Activated CD4-positive, CD25-positive, alpha-beta regulatory T cell treated with anti-CD3 and anti-CD28 coated beads, Interleukin-2, amount 50 U/mL, for 72 hours (primary cell): ENCODE measurements at places on chromosomes 1 and 21.
A peak's percentile ranks its signal among the peaks of the same experiment; 100 is the strongest.

GRCh38 chr1:155990005-155990739 is 11.8 kb upstream of the ARHGEF2 start:
- no peak for DNase-seq

DNA sequence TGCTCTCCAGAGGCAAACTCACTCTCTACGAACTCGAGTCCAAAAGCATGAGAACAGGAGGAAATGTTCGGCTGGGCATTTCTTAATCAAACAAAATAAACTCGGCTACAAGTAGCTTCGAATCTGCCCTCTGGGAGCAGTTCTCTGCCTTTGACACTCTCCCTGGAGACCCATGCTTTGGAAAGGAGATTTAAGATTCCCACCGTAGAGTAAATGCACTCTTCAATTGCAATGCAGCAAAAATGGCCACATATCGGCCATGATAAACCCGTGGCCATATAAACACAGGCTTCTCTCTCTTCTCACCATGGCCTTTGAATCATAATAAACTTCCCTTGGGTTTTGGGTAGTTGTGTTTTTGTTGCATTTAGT is 215.4 kb downstream of the TOMM20 start:
- no peak for DNase-seq

GRCh38 chr21:20642681-20643080 is 355.5 kb upstream of the NCAM2 start:
- no peak for DNase-seq

DNA sequence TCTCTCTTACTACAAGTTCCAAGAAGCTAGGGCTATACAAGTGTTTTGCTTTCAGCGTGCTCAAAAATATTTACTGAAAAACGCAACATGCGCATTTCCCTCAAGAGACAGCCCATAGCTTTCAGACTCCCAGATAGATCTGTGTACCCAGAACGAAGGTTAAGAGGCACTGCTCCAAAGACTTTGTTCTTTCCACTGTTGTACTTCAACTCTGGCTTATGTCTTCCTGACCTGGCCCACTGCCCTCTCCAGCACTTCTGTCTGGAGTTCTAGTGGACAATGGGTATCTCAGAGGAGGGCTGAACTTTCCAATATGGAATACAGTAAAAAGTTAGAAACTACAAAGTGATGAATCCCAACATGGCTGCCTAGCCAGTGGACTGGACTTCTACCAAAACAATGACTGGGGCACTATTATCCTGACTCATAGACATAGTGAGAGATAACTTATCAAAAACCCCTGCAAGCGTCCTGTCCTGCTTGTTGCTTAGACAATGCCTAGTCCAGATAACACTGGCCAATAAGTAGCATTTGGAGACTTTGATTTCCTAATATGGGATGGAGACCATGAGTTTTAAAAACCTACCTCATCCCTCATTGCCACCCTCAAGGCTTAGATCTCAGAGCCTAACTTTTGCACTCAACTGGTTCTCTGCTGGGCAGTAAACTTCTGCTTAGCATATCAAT is 8.8 kb upstream of the ADAR start:
- no peak for DNase-seq

GRCh38 chr1:198932351-198932991 is 293.6 kb downstream of the PTPRC start:
- no peak for DNase-seq

GRCh38 chr21:32818411-32818810 is 46.9 kb upstream of the PAXBP1 start:
- no peak for DNase-seq

- DNase-seq, result no peak
These were observed 10.4 kb upstream of the GJA8 start for GRCh38 chr1:147892216-147892615.

GRCh38 chr1:245062741-245063305 is 92.0 kb upstream of the KIF26B start:
- DNase-seq, result no peak

DNA sequence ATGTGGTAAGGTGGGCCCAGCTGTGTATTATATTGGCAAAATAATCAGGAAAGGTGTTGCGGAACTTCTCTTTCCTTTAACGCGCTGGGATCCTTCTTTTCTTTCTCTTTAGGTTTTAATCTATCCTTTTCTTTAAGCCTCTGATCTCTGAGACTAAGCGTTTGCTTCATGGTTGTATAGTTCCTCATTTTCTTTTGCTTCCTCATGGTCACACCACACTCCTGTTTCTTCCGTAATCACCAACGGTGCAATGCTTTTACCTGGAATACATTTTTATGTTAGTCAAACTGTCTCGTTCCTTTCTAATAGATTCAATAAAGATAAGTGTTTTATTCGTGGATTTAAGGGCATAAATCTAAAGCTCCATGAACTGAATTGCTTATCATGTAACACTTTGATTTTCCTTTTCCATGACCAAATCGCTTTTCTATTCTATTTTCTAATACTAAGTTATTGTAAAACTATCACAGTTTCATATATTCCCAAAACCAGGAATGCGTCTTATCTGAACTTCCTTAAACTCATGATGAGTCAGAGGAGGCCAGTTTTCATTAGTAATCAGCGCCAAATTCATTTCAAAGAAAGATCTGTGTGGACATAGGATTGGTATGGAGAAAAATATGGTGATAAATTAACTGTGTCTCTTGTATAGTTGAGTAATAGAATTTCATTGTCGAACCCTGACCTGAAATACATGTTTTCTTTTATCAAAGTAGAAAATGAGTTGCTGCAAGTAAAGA is 12.2 kb downstream of the SDCCAG8 start:
- DNase-seq, result no peak

DNA sequence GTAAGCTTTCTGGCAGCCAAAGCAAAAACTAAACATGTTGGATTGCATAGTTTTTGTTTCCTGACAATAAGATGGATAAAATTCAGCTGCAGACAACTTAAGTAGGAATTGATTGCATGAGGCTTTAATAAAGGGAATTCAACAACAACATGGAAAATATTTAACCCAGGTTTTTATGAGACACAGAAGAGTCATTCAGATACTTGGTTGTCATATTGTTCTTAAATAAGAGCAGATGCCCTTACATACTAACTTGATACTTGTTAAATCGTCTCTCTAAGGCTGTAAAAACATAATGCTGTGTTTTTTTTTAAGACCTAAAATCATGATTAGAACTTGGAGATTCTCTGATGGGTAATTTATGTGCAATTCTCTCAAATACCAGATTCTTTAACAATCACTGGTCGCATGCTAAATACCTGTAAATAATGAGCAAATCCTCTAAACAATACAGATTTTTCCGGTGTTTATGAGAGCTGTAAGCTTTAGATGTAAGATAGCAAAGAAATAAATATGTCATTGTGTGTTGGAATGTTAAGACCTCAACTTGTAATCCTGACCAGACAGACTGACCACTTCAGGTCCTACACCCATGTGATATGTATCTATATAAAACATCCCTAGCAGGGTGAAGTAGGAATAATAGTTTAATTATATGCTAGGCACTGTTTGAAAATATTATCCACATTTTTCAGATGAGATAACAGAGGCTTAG is 37.8 kb upstream of the CD34 start:
- no peak for DNase-seq

- DNase-seq, result peak; percentile 60
These were observed 30.0 kb downstream of the LRRC3 start for GRCh38 chr21:44485254-44485793.

GRCh38 chr1:41151846-41152245 is 90.3 kb downstream of the SCMH1 start:
- no peak for DNase-seq

- DNase-seq, result no peak
These were observed 30.9 kb upstream of the NEXN start for GRCh38 chr1:77857552-77857951.

DNA sequence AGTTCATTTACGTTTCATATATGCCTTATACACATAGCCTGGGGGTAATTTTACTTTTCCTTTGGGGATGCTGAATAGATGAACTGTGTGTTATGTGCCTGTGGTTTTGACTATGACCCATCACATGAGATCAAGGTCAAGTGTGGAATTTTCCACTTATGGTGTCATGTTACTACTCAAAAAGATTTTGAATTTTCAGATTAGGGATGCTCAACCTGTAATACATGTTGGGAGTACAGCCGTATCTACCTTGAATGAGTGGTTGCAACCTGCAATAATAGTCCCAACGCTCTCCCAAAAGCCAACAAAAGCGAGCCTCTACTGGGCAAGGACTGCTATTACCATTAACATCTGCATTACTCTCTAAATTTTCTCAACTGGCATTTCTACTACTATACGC is 68.5 kb upstream of the SDC3 start:
- no peak for DNase-seq

DNA sequence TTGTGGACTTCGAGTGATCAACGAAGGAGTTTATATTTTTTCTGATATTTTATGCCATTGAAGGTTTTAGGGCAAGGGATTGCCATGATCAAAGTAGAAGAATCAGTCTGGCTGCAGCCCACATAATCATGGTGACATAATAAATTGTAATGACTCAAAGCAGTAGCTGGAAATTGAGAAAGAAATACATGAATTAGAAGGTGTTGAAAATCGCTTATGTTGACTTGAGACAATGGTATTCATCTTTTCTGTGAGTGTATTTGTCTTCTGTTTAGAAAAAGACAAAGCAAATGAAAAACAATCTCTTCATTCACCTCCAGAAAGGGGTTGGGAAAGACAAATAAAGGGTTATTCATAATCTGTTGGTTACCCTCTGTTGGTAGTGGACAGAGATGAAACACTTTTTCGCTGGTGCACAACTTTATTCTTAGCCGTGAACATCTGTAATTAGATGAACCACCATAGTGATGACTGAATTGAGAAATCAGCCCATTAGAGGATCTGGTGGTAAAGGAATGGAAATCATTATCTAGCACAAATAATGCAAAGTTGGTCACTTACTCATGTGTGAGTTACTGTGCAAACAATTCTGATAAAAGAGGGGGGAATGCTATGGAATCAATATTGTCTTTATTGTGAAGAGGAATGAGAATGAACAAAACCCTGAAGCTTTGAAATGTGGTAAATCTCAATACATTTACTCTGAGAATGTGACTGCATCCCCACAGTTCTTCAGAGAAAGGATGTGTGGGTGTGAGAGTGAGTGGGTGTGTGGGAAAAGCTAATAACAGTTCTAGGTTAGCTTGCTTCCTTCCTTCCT is 121.8 kb downstream of the NTNG1 start:
- no peak for DNase-seq

DNA sequence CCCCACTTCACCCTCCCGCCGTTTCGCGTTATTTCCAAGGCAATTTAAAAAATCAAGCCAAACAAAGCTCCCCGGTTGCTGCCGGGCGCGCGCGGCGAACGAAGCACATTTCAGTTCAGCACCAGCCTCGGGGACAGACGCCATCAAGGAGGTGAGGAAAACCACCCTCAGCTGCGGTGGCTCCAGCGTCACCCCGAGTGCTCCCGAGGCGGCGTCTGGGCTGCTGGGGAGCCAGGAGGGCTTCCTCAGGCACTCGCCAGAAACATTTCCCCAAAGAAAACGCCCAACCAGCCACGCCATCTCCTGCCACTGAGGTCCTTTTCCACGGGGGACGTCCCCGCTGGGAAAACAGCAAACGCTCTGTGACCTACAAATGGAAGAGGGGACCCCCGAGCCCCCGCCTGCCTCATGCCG is 623 bp downstream of the GNG4 start:
- DNase-seq, result peak; percentile 44

GRCh38 chr1:191695865-191696264 is 462.4 kb upstream of the RGS18 start:
- DNase-seq, result no peak

DNA sequence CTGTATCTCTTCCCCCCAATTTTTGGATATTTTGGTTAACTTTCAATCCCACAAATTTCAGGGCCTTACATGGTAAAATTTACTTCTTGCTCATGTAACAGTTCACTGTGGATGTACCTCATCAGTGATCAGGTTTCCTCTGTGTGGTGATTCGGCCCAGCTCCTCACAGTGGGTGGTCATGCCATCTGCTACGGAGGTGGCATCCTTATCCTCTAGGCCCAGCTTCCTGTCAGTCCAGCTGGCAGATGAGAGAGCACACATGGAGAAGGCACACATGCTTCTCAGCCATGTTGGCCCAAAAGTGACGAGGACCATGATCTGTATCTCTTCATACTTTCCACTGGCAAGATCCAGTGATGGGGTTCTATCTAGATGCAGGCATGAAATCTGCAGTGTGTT is 27.2 kb downstream of the PCBP3 start:
- DNase-seq, result no peak

GRCh38 chr1:41101950-41102607 is 80.6 kb upstream of the SLFNL1 start:
- no peak for DNase-seq

GRCh38 chr1:203130358-203130985 is 2.9 kb downstream of the ADORA1 start:
- no peak for DNase-seq

DNA sequence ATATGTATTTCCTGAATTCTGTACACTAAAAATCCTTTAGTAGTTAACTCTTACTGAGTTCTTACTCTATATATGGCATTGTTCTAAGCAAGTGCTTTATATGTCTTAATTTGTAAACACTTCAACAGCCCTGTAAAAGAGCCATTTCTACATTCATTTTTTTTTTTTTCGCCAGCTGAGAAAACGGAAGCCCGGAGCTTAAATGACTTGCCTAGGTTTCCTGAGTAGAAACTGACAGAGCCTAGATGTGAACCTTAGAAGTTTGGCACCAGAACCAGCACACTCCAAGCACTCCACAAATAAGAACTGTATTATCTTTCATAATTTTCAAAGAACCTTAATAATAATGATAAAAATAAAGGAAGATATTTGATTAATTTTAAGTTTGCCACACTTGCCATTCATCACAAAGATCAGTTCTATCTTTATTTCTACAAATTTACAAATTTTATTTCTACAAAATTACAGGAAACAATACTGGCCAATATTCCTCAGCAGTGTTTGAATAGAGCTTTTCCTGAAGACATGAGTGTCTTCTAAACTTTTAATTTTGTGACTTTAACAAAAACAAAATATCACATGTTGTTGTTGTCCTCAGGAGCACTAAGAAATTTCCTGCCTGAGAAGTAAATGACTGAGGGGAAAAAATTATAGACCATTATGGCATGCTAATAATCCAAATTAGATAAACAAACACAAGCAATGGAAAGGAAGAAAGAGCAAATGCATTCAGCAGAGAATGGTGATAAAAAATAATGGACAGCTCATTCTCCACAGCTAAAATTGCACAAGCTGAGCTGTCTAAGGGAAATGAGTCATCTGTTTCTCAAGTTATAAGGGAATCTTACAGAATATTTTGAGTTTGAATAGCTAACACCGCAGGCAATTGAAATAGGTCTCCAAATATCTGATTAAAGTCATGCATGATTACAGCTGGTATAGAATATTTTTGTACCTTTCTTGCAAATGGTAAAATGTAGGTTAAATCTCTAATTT is 71.2 kb downstream of the DPYD start:
- DNase-seq, result no peak

- peak; percentile 54 for DNase-seq
These were observed 2.7 kb downstream of the IL10RB start for GRCh38 chr21:33268737-33269441.
